RWPE2 (cell line): ENCODE measurements at places on chromosomes 5 and 9.

DNA sequence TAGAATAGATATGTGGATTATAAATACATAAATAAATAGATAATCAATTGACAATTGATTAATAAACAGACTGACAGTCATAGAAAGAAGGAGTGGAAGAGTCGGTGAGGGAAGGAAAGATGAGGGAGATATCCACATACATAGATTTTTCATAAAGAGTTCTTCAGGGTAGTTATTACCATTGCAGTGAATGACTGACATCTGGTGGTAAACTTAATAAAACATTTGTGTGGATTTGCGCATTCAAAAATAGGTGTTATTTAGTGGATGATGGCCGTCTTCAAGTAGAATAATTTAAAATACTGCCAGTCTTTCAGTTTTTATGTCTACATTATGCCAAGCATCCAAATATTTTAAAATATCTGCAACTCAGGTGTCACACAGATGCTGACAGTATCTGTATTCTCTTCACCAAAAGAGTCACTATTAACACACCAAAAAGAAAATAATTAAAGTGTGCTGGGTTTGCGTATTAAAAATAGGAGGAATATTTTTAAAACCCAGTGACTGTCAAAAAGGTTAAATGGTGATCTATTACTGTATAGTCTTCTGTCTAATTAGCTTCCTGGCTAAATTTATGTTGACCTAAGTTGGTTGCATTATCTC lies 78.8 kb downstream of the GIN1 start:
- DNase-seq = no peak

DNA sequence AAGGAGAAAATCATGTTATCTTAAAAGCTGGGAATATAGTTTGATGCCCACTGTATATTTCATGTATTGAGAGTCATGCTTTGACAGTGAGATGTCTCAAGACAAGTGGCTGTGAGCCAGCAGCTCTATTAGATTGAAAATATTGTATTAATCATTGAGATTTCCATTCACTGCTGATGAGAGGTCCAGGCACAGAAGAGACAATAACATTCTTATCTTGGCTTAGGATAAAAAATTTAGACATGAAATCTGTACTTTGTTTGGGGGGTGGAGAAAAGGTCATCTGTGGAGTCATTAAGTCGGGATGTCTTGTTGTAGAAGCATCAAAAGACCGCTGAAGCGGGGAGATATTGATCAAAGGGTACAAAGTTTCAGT lies 97.9 kb upstream of the EQTN start:
- no peak for DNase-seq

- DNase-seq = no peak
These were observed 1193.5 kb downstream of the DTWD2 start for GRCh38 chr5:117794847-117795246.

GRCh38 chr9:116320290-116320689 lies 166.7 kb downstream of the PAPPA start:
- no peak for DNase-seq

GRCh38 chr5:13624283-13625074 lies 320.0 kb downstream of the DNAH5 start:
- DNase-seq = no peak

GRCh38 chr5:130171699-130172098 lies 267.4 kb downstream of the CHSY3 start:
- no peak for DNase-seq

DNA sequence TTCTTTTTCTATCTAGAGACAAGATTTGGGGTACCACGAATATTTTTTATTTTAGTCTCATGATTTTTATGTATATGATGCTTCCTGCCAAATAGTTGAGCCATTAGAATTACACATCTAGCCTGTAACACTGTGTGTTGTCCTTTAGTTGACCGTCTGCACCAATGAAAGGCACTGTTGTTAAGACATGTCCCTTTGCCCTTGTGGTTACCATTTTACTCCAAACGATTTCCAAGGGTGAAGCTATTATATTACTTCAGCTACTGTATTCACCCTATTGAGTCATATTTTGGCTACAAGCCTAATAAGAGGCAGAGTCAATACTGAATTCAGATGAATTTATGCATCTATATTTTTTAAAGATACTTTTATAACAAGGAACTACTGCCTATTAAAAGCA lies 207.6 kb downstream of the CETN3 start:
- DNase-seq = no peak

DNA sequence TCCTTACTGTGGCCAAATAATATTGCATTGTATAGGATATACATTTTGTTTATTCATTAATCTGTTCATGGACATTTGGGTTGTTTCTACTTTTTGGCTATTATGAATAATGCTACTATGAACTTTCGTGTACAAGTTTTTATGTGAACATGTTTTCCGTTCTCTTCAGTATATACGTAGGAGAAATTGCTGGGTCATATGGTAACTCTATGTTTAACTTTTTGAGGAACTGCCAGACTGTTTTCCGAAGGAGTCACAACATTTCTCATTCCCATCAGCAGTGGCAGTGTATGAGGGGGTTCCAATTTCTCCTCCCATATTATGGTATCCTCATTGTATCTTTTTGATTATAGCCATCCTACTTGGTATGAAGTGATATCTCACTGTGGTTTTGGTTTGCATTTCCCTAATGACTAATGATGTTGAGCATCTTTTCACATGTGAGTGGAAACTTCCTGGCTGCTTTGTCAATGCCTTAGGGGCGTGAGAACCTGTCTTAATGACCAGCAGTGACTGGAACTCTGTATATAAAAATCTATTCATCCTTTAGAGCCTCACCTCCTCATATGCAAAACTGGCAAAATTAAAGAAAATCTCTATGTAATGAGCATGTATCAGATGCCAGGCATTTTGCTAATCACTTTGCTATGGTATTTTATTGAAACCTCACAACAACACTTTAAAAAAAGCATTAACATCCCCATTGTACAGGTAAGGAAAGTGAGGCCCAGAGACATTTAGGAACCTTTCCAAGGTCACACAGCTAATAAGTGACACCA lies 47.8 kb upstream of the TGFBR1 start:
- DNase-seq = no peak

DNA sequence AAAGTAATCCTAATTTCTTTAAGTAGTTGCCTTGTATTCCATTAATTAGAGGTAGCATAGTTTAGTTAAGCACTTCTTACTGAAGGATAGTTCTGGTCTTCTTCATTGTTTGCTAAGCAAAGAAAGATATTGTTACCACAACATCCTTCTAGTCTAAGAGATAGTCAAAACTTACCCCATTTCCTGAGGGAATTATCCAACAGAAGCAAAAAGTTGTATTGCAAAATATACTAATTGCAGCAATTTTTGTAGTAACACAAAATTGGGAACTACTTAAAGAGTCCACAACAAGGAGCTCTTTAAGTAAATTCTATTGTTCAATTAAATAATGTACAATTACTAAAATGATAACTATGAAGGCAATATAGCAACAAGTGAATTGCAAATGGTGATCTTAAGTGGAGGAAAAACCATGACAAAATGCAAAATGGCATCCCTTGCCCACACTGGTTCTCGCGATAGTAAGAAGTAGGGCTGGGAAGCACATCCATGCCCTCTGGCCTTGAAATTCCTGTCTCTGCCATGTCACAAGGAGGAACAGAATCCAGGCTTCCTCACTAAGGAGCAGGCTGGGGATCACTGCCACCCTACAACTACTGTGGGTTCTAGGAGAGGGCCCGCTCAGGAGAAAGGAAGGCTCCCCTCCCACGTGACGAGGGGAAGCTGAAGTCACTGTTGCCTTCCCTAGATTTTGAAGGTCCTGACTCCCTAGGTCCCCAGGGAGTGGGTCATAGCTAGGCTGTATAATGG lies 23.3 kb upstream of the MEGF9 start:
- no peak for DNase-seq

GRCh38 chr9:137130176-137130755 lies 8.7 kb upstream of the GRIN1 start:
- no peak for DNase-seq

DNA sequence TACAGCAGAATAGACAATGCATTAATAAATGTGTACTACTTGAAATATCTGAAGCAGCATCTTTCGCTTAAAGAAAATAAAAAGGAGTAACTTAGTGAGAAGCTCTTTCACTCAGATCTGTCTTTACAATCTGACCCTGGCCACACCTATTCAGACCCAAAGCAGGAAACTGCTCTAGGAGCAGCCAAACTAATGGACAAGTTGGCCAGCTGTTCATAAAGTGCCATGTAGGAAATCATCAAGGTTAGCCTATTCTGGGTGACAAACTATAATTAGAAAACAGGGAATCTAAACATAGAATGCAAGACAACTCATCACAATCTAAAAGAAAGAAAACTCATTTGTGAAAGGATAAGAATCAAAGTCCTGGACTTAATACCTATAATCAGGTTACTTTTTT lies 101.3 kb downstream of the AGTPBP1 start:
- no peak for DNase-seq

DNA sequence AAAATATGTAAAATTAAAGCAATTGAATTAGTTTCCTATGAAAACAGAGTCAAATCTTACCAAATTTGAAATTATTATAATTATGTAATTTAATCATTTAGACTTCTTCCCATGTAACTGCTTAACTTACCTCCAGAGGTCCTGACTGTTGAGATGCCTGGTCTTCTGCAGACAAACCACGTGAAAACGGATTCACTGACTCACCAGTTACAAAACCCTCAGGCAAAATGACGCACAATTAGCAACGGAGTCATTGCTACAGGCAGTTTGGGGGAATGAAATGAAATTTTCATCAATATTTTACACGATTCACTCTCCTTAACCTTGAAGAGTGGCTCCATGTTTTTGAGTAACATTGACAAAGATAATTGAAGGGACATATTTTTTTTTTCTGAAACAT lies 460.8 kb downstream of the MTRR start:
- no peak for DNase-seq

- no peak for DNase-seq
These were observed 93.4 kb downstream of the NRG2 start for GRCh38 chr5:139949710-139950109.

- no peak for DNase-seq
These were observed 96.5 kb upstream of the PITX1 start for GRCh38 chr5:135130261-135131215.

DNA sequence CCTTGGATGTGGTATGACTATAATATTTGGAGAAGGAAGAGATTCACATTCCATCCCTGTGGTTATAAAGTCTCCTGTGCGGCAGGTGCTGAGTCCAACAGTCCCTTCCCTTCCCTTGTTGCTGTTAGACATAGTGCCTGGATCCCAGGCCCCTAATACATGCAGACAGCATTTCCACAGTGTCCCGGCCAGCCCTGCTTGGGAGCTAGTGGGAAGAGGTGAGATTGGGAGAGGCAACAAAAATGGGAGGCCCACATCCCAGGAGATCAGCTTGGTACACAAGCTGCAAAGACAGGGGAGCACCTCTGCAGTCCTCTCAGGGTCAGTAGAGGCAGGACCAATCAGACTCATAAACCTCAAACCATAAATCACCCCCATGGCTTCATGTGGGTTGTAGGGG lies 3.3 kb upstream of the NEURL1B start:
- DNase-seq = peak; percentile 33

GRCh38 chr5:87278590-87279100 lies 11.0 kb downstream of the RASA1 start:
- DNase-seq = no peak

DNA sequence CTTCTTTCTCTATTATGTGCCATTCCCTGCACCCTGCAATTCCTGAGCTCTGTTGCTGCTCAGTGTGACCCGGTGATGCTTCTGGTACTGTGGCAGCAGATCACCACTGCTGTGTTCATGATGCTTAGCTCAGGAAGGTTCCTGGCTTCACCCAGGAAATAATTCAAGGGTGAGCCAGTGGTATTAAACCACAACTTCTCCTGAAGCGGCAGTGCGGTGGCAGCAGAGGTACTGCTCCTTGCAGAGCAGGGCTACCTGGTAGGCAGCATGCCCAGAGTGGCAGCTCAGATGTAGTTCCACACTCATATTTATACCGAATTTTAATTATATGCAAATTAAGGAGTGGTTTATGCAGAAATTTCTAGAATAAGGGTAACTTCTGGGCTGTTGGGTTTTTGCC lies 213.8 kb upstream of the ZNF608 start:
- no peak for DNase-seq

DNA sequence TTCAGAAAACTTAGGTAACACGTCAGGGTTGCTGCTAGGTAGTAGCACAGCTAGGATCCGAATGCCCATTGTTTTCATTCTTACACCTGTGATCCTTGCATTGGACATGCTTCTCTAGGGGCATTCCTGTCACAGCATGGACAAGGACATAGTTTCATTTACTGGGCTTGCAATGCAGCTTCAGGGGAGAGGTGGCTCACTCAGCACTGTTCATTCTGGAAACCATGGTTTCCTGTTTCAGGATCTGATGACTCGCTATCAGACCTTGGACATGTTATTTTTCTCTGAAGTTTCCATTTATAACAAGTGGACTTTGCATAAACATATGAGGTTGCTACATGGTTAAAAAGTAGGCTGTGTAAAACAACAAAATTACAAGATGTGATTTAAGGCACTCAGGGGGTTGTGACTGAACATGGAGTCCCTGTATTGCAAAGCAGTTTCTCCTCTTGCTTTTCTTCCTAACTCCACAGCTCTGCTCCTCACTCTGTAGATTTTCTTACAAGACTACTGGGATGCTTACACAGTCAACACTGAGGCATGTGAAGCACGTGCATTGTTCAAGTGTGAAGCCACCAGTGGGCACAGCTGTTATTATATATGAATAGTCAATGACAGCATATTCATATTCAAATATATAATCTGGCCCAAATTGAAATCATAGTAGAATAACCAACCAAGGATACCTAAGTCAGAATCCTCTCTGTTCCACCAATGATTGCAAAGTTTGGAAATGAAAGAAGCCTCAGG lies 66.1 kb upstream of the STK32A start:
- no peak for DNase-seq

- no peak for DNase-seq
These were observed at the start of gene CDH12 for GRCh38 chr5:22852807-22853660. CDH12 (minus strand) TSS chr5:22853344.

DNA sequence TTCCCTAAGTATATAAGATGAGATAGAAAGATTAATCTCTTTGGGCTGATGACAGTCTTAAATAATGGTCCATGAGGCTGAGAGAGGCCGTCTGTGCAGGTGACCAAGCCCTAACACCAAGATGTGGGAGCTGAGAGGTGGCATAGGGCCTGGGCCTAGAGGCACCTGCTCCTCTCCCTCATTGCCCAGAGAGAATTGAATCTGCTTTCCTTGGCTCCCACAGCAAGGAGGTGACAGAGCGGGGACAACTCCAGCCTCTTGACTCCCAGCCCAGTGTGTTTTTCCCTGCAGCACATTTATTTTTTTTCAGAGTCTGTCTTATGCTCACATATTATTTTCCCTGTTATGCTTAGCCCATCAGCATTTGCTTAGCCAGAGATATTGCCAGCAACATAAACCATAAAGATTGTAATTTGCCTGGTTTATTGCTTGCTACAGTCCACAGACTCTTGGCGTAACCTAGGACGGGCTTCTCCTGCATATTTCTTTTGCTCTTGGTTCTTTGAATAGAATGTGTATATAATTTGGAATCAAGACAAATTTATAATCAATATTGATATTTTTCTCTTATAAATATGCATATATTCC lies 105.6 kb downstream of the NTRK2 start:
- DNase-seq = no peak
